GM03348 (cell line): ENCODE measurements at places on chromosomes 6 and 20.
A peak's percentile ranks its signal among the peaks of the same experiment; 100 is the strongest.

GRCh38 chr20:63290677-63291472 lies 2.1 kb upstream of the COL20A1 start:
- peak; percentile 92 for DNase-seq

GRCh38 chr6:126086560-126086959 lies 100.2 kb downstream of the TRMT11 start:
- DNase-seq: no peak

GRCh38 chr6:12485837-12486236 lies 195.7 kb downstream of the EDN1 start:
- DNase-seq: no peak

DNA sequence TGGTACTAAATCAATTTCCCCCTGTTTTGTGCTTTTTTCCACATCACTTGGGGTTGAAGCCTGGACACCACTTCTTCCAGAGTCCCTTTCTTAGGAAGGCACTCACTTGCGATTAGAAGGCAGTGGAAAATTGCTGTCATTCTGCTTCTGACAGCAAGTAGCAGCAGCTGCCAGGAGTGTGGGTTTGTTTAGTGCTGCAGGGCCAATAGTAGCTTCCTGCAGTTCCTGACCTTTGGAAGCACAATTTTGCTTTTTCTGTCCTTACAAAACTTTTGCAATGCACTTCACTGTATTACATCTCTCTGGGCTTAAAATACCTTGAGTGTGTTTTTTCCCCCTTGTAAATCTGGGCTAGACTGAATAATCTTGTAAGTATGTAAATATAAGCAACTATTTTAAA lies 12.5 kb upstream of the HLA-DRA start:
- no peak for DNase-seq

DNA sequence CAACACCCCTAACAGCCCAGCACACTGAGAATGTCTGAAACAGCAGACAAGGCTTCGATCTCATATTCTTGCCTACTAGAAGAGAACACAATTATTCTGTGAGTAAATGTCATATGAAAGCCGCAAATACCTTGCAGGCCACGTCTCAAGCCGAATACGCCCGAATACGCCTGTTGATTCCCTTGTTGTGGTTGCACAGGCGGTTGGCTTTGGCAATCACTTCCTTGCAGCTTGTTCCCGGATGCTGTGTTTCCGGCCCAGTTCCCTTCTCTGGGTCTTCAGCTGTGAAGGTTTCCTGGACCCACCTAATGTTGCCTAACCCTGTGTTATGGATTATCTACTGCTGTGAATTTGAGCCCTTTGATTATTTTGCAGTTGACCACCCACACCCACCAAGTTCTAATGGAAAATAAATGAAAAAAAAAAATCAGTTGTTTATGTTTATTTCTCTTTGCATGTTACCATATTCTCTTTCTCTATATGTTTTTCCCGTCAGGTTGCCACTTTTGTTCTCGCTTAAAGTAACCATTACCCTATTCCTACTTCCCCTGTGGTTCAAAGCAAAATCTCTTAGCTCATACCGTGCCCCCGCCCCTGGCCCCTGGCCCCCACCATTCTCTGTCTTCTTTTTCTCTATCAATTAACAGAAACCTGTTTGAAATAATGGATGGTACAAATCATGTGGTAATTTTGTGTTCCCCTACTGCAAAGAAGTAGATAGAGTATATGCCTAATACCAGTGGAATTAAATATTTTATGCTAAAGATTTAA lies 172.4 kb downstream of the ADGB start:
- no peak for DNase-seq

DNA sequence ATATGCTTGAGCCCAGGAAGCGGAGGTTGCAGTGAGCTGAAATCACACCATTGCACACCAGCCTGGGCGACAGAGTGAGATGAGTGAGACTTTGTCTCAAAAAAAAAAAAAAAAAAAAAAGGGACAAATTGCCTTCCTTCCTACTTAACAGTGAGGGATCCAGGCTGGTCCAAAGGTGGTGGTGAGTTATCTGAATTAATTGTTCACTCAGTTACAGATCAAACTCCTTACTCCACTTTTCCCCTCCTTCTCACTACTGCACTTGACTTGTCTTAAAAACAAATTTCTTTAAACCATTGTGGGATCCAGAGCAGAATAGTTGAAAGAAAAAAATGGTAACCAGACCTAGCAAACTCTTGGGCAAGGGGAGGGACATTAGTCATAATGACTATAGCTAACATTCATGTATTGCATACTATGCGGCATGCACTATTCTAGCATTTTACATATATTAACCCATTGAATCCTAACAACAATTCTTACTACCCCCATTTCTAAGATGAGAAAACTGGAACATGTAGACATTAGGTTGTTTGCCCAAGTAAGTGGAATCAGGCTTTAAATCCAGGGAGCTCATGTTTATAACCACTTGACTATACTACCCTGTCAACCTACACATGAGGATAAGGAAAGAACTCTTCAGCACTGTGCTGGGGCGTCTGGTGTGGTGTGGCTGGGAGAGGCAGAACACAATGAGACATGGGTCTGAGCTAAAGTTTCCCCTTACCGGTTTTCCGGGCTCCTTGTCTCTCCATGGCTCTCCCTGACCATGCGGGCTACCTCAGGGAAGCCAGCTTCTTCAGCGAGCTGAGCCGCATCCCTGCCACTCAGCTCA lies 1.5 kb downstream of the GPANK1 start:
- no peak for DNase-seq

- no peak for DNase-seq
These were observed 42.9 kb upstream of the LRFN2 start for GRCh38 chr6:40630051-40630450.

- DNase-seq: no peak
These were observed 163.9 kb downstream of the IBTK start for GRCh38 chr6:82083646-82084045.

DNA sequence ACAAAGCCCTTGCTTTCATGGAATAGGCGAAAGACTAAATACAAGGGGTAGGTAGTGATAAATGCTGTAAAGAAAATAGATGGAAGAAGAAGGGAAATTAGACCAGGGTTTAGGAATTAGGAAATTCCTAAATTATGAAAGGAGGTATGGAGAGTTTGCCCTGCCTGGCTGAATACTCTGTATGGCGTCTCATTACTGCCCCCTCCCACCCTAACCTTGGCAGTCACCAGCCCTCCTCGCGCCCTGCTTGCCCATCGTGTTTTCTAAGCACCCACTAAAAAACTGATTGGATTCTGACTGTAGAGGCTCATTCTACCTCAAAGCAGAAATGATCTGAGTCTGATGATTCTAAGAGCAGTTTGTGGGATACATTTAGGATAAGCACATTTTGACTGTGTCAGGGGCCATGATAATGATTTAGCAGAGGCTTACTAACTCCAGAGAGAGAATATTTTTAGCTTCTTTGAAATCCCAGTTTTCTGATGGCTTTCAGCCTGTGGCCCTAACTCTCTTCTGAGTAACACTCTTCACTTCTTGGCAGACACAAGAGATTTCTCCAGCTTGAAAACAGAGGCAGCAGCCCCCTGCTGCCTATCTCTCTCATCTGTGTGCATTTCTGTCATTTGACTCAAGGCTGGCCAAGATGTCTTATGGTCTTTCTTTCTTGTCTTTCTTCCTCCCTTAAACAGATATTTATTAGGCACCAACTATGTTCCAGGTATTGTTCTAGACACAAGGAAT lies 1.4 kb upstream of the CHD6 start:
- DNase-seq: peak; percentile 16

- no peak for DNase-seq
These were observed 32.2 kb downstream of the AHI1 start for GRCh38 chr6:135465307-135465706.

GRCh38 chr20:17661121-17661744 lies 20.8 kb downstream of the RRBP1 start:
- peak; percentile 63 for DNase-seq

DNA sequence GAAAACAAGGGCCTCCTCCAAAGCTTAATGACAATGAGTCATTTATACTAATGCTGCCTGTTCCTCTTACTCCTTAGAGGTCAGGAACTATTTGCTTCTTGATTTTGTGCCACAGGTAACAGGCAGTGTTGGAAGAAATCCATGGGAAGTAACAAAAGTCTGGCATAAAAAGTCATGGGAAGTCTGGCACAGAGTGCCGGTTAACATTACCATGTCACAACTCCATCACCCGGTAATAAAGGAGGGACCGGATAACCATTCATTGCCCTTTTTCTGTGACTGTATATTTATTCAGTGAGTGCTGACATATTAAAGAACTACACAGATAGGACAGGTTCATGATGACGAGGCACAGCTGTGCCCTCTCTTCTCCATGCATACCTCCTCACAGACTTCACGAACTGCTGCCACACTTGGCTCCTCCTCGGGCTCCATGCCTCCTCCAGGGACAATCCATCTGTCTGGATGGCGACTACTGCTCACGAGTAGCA lies 50.9 kb downstream of the NUDT3 start:
- DNase-seq: peak; percentile 17

- no peak for DNase-seq
These were observed 35.6 kb downstream of the TM9SF4 start for GRCh38 chr20:32144898-32145662.

DNA sequence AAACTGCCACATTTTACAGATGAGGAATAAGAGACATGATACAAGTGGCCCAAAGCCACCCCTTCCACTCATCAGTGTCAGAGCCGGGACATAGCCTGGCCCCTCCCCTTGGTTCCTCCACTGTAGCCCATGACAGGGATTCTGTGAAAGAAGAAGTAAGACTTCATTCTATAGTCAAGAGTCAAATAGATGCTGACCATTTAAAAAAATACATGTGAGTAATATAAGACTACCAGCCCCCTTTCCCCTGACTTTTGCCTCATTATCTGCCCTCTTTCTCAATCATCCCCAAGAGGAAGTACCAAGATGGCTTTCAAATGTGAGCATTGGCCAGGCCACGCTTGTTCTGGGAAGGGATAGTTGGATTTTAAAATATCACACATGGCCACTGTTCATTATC lies 57.8 kb upstream of the TAB2 start:
- no peak for DNase-seq

- no peak for DNase-seq
These were observed 8.5 kb upstream of the EDN3 start for GRCh38 chr20:59291740-59292383.

DNA sequence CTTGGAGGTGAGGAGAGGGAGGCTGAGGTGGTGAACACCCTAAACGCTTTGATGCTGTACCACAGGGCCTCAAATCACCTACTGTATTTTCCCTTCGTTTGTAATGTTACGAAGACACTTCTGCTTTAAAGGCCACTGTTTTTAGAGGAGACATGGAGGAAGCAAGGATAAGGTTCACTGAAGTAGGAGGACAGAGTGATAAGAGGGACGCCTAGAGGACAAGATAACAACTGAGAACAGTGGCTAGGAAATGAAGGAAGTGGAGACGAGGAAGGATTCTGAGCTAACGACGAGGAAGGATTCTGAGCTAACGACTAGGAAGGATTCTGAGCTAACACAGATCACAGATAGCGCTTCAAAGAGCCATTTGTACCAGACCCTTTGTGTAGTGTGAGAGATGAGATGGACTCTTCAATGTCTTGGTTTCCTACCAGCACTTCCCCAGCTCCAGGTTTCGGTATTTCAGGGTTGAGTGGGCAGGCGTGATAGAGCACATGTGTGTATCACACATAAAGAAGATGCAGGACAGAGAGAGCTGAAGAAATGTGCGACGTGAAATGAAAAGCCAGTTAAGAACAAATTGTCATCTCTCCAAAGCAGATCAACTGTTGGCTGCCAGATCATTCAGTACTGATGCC lies 7.5 kb downstream of the SF3B5 start:
- DNase-seq: no peak

GRCh38 chr20:59007665-59008511 lies 834 bp upstream of the CTSZ start:
- DNase-seq: no peak

DNA sequence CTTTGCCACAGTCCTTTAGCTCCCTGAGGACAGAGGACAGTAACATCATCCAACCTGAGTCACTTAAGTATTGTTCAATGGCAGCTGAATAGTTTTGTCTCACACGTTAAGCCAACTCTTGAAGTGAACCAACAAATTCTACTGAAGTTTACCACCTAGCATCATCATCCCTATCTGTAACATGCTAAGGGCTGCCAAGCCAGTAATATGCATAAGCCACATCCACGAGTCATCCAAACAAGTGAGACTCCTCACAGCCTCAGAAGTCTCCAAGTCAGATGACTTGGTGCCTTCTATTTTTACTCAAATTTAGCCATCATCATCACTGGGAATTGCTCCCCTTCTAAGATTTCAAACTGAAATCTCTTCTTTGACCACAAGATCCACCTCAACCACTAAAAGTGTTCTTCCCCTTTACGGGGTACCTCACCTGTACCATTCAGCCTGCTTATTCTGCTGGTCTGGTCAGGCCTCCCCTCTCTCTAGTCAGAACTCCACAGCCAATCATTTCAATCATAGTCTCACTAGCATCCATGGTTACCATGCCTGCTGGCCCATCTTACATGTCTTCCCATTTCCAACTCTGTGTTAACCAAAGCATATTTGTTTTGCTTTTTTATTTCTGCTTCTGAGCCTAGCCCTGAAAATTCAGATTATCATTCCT lies 73.7 kb downstream of the DTNBP1 start:
- DNase-seq: peak; percentile 51

GRCh38 chr6:1592852-1593251 lies 16.9 kb upstream of the FOXC1 start:
- DNase-seq: no peak

DNA sequence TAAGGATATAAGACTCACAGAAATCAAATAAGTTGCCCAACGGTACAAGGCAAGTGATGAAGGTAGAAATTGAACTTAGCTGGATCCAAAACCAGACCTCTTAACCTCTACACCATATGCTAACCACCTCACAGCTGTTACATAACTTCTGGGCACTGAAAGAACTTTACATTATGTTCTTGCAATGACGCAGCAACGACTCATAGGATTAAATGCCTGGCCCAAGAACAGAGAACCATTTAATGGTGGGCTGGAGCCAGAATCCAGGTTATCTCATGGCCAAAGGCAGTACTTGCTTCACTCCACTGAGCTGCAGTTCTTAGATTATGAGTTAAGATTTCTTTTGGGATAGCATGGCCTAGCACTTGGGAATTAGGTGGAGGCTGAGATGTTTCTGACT lies 4.4 kb downstream of the TRMT6 start:
- DNase-seq: no peak

DNA sequence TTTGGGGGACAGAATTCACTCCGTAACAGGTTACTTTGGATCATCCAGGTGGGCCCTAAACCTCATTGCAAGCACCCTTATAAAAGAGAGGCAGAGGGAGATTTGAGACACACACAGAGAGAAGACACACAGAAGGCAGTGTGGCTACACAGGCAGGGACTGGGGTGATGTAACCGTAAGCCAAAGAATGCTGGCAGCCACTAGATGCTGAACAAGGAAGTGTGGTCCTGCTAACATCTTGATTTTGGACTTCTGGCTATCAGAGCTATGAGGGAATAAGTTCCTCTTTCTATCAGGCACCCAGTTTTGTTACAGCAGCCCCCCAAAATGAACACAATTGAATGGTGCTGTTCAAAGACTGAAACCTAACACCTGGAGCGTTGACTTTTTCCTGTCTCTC lies 191.3 kb upstream of the MYLIP start:
- DNase-seq: no peak

DNA sequence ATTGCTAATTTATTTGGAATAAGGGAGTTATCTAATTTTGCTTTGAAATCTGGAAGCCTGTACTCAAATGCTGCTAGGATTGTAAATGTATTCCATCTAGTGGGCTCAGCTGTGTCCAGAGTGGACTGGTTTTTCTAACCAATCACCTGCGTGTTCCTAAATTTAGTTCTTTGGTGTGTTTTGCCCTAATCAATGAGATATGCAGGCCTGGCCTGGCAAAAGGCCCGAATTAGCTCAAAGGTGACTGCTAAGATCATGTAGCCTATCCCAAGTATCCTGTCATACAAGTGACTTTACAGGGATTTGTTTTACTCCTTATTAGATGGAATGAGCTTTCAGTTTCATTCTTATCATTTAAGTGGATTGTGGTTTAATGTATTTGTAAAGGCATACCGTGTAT lies 51.3 kb upstream of the ARMC2 start:
- no peak for DNase-seq
